ENCODE measurements at places on chromosomes 11 and 22.

GRCh38 chr11:126111458-126112116 lies 48.9 kb upstream of the CDON start:
- DNase-seq: no peak

- no peak for DNase-seq
Observed at GRCh38 chr11:79321263-79321662, 119.6 kb downstream of the TENM4 start.

DNA sequence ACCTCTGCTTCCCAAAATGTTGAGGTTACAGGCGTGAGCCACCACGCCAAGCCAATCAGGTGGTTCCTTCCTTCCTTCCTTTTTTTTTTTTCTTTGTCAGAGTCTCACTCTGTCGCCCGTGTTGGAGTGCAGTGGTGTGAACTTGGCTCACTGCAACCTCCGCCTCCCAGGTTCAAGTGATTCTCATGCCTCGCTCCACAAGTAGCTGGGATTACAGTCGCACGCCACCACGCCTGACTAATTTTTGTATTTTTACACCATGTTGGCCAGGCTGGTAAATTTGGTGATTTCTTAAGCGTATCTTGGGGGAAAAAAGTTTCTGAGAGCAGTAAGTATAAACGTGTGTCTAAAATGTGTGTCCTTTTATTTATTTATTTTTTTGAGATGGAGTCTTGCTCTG lies 18.2 kb upstream of the SPINDOC start:
- DNase-seq: no peak

DNA sequence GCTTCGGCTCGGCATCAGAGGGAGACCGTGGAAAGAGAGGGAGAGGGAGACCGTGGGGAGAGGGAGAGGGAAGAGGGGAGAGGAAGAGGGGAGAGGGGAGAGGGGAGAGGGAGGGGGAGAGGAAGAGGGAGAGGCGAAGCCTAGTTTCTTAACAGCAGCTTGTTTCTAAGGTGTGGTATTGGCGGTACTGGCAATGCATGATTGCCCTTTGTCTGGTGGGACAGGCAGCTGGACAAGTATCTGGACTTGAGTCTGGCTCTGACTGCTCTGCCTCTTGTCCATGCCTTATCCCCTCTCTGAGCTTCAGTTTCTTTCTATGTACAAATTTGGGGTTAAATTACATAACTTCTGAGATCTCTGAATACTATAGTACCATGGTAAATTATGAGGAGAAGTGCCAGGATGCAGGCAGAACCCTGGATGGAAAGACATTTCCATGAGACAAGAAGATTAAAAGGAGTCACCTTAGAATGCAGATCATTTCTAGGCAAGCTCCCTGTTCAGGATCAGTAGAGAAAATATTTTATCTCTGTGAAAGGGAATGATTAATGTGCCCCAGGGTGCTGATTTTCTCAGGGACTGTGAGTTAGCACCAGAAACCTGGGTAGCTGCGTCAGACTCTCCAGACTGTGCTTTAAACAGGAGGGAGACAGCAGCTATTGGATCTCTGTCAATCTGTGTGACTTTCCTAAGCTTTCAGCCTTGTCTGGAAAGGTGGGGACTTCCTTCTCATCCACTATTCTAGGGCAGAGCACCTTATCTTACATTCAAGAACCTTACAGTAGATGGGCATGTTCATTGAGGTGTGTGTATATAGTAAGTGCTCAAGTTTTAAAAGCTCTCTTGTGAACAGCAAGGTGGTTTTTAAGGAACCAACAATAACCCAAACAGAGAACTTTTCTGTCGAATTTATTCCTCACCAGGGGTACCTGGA lies 31.9 kb upstream of the CCDC90B start:
- DNase-seq: no peak

Data from activated CD4-positive, alpha-beta T cell treated with anti-CD3 and anti-CD28 coated beads, Interleukin-2, amount 50 U/mL, for 16 hours (primary cell).